ENCODE measurements at places on chromosomes 5 and 9.

DNA sequence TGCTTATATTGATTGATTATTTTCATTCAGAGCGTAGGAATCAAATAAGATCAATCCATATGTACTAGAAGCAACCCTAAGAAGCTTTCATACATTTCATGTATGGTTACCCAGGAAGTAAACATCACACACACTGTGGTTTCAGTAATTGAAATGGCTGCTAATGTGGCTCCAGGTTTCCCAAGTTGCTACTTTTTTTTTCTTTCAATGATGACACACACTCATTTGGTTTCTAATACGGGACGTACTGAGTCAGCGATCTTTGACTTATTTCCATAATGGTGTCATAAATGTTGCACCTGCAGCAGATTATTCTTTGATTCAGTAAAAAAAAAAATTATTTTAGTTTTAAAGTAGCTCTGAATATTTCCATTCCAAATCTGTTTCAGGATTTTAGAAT, 248.6 kb downstream of the CTNND2 start:
- no peak for DNase-seq

DNA sequence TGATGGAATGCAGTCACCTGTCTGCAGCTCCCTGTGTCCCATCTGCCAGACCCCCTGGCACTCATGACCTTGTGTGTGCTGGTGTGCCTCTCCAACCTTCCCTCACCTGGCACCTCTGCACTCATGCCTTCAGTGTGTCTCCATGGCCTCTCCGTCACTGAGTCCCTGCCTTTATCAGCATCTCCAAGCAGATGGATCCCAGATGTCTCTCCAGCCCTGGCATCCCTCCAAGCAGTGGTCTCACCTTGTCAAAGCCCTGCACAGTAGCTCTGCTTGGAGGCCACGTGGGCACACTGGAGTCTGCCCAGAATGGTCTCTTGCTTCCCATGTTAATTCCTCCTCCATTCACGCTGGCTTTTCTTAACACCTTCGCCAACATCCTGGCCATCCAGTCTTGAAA, 84.8 kb downstream of the DAP start:
- no peak for DNase-seq

DNA sequence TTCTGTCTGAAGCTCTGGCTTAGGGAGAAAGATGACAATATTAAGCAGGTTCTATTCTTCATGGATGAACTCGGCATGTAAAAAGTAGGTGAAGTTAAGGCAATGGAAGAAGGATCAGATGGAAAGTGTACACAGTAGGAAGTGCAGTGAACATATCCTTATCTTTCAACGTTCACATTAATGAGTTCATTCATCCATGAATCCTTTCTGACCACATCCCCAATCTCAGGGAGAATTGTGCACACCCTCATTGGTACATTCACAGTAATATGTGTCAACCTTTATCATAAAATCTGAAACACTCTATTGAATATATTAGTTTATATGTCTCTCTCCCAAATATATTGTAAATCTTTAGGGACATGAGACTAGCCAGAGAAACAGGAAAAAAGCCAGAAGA, 5.5 kb downstream of the GIN1 start:
- DNase-seq: no peak

DNA sequence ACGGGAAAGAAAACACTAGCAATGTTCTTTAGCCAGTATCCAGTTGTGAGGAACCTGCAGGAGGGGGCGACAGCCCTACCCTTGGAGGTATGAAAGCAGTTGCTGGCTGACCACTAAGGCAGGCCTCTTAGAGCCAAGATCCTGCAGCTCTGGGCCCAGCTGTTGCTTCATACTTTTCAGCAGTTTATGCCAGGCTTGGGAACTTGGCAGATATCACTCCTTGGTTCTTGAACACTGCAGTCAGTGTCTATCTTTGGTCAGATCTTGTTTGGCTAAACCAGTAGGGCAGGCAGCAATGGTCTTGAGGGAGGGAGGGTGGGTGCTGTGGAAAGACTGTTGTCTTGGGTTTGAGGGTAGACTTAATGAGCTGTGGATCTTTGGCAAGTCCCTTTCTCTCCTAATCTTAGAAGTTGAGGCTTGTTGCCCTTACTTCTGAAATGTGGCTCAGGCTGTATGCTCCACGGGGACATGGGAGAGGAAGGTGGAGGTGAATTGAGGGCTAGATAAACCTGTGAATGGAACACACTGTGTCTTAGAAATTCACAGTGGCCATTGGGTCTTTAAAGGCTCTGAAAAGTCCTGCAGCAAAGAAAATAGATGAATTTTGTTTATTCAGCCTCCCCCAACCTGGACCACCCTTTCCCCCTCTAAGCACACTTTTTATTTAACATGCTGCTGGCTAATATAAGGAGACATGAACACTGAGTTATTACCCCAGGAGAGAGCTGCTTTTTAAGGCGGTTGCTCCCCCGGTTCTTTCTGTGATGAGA, 37.5 kb downstream of the ZNF618 start:
- peak; percentile 60 for DNase-seq

GRCh38 chr5:106876665-106877194, 794.0 kb downstream of the EFNA5 start:
- no peak for DNase-seq

DNA sequence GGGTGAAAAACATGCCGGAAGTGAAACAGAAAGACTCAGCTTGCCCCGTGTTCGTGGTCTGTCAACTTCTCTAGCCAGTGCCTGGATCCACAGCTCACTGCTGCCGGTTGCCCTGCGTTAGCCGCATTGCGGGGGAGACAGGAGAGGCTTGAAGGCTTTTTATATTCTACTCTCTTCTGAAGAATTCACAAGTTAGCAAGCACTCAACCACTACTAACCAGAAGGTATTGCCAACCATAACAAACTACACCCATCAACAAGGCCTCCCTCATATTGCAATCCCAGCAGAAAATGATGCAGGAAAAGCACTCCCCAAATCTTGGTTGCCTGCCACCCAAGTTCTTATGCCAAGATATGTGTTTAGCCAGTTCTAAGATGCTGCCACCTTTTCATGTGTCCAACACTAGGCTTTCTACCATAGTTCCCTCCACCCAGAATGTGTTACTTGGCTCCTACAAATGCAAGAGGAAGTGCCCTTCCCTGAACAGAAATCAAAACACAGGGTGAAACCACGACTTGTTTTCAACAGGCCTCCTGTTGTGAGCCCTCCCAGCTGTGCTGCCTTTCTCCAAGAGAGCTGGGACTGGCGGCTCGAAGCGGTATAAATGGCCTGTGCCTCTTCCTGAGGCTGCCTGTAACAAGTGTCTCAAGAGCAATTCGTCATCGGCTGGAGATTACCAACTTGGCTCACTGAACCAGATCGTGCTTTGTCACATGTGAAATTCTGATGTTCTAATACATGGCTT, 129.0 kb downstream of the SNX18 start:
- DNase-seq: peak; percentile 94

DNA sequence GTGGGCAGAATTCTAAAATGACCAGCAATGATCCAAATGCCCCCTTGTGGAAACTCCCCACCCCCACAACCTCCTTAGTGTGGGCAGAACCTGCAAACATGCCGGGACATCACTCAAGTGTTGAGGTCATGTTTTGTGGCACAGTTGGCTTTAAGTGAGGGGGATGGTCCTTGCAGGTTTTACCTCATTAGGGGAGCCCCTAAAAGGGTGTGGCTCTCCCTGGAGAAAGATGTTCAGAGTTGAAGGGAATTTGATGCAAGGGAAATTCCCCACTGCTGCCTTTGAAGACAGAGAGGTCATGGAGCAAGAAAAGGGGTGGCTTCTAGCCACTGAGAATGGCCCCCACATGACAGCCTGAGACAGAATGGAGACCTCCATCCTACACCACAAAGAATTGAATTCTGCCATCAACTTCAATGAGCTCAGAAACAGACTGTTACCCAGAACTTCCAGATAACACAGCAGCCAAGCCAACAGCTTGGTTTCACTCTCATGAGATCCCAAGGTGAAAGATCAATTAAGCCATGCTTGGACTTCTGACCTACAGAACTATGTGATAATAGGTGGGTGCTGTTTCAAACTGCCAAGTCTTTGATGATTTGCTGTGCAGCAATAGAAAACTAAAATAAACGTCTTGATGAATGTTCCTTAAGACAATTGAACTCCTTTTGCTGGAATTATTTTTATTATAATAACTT, 103.4 kb downstream of the MED10 start:
- no peak for DNase-seq

DNA sequence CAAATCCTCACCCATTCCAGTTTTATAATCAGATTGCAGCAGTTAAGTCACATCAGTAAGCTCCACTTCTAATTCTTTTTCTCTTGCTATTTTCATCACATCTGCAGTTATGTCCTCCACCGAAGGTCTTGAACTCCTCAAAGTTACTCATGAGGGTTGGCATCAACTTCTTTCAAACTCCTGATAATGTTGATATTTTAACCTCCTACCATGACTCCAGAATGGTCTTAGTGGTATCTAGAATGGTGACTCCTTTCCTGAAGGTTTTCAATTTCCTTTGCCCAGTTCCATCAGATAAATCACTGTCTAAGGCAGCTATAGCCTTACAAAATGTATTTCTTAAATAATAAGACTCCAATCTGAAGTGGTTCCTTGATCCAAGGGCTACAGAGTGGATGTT, 53.8 kb upstream of the EDIL3 start:
- DNase-seq: peak; percentile 15

GRCh38 chr5:55923177-55923771, 71.5 kb downstream of the IL6ST start:
- peak; percentile 58 for DNase-seq

DNA sequence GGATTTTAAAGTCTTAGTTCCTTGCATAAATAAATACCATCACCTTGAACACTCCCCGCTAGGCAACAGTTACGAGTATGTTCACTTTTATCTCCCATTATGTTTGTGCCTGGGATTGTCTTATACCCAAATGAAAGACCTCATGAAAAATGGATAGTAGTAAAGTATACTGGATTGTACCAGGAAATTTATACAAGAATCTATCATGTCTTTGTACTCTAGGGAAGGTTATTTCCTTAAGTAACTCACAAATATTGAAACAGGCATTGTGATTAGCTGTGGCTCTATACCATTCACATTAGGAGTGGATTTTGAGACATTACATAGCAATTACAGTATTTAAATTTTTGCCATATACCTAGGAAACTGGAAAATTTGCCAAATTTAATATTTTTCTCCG, 24.0 kb downstream of the NFIB start:
- no peak for DNase-seq

DNA sequence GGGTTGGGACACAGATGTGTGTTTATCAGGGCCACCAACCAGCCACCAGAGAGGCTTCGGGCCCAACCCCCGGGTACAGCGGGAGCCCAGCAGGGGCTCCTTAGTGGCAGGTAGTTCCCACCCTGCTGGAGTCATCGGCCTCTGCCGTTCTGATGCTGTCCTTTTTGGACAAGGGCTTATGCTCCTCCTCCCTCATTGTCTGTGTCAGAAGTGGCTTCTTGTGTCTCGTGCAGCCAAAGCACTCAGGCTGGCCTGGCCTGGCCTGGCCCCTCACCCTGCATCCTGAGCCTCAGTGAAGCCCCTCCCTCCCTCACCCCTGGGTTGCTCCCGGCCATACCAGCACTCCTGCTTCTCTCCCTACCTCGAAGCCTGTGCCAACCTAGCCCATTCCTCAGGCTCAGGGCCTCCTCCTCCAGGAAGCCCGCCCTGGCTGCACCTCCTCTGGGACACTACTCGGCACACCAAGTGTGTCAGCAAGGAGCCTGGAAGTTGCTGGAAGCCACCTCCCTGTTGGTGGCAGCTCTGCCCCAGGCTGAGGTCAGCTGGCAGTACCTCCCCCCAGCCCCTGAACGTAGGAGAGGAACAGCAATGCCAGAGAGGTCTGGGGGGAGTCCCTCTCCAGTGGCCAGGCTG, 4.1 kb upstream of the UBAC1 start:
- no peak for DNase-seq

- peak; percentile 46 for DNase-seq
Measured at GRCh38 chr9:129750013-129750638, 2.7 kb downstream of the PTGES start.

- no peak for DNase-seq
Measured at GRCh38 chr5:83817591-83817990, 96.9 kb upstream of the HAPLN1 start.

DNA sequence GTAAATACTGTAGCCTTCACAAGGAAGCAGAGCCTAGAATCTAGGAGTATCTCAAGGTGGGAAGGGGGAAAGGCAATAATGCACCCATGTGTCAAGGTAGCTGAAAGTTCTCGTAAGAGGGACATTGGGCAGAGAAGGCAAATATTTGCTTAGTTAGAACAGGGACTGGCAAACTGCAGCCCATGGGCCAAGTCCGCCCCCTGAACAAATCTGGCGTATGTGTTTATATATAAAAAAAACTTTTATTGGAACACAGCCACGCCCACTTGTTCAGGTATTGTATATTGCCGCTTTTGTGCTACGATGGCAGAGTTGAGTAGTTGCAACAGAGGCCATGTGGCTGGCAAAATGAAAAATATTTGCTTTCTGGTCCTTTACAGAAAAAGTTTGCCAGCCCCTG, 16.1 kb downstream of the KCNN2 start:
- DNase-seq: no peak

Data from cardiac fibroblast (primary cell).